Activated naive CD8-positive, alpha-beta T cell treated with anti-CD3 and anti-CD28 coated beads, Interleukin-2, amount 10 ng/mL, durations not matched to agents 7 days and 5 days (primary cell): ENCODE measurements at places on chromosomes 2 and 18.

GRCh38 chr2:231372326-231372725 lies 23.2 kb upstream of the B3GNT7 start:
- no peak for DNase-seq

- DNase-seq = no peak
Observed at GRCh38 chr2:126911111-126911796, 12.6 kb downstream of the TEX51 start.

GRCh38 chr2:234747833-234748559 lies 203.8 kb upstream of the SH3BP4 start:
- DNase-seq = no peak

- no peak for DNase-seq
Observed at GRCh38 chr2:54903736-54904554, 146.3 kb downstream of the RTN4 start.

DNA sequence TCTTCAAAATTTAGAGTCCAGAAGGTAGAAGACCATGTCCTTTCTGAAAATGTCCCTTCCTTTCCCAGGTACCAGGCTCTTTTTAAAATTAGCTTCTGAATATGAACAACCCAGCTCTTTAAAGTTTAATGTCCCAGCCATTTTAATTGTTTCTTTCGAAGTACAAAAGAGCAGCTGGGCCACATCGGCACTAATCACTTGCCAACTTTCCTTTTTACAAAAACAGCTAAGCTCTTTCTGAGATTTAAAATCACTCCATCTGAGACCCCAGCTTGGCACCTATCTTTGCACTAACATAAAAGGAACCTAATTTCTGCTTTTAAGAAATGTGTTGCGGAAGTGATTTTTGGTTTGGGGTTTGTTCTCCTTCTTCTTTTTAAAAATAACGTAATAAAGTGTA lies 2.6 kb downstream of the BOD1L2 start:
- no peak for DNase-seq

- DNase-seq = no peak
Observed at GRCh38 chr2:176814274-176814673, 398.3 kb upstream of the HNRNPA3 start.

- peak; percentile 47 for DNase-seq
Observed at GRCh38 chr18:57915865-57916582, 112.9 kb upstream of the ATP8B1 start.

- DNase-seq = no peak
Observed at GRCh38 chr2:120489023-120489422, 143.1 kb downstream of the INHBB start.

GRCh38 chr18:48335829-48336228 lies 73.4 kb downstream of the ZBTB7C start:
- no peak for DNase-seq

GRCh38 chr18:30766053-30766452 lies 276.5 kb downstream of the DSC3 start:
- no peak for DNase-seq

DNA sequence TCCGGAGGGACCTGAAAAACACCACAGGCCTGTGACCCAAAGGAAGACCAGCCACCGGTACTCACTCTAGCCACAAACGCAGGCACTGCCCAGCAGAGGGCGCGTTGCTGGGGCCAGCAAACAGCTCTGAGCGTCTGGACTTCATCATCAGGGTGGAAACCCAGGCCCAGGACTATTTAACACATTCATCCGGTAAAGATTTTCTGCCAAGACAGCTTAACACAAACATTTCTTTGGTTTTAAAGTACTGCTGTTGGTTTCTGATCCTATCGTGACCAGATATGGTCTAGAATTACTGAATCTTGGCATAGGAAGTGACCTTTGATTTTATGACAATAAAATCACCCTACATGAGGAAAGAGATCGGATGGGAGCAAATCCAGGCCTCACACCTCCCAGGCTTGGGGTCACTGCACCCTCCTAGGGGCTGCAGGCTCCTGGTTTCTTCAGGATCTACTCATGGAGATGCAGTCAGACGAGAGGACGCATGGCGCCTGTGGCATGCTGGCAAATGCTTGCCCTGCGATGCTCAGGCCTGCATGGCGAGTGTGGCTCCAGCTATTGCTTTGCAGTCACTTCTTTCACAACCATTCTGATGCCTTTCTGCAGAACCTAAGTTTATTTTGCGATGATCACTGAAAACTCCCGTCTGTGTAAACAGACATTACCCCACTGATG lies 130.4 kb downstream of the COL4A4 start:
- DNase-seq = peak; percentile 34

DNA sequence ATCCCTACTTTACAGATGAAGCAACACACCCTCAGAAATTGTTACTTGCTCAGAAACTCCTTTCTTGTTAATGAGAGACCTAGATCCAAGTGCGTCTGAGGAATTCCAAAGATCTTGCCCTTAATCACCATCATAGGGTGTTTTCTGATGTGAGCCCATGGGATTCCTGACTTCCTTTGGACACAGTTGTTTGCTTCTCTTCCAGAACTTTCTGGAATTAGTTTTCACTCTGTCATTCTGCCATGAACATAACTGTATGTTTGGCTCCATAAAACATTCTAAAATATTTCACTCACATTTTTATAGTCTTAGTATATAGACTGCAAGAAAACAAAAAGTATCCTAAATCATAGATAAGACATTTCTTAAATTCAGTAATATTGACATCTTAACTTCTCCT lies 593.9 kb upstream of the SOX11 start:
- no peak for DNase-seq

- peak; percentile 53 for DNase-seq
Observed at GRCh38 chr2:85439986-85440385, 21.5 kb downstream of the SH2D6 start.

DNA sequence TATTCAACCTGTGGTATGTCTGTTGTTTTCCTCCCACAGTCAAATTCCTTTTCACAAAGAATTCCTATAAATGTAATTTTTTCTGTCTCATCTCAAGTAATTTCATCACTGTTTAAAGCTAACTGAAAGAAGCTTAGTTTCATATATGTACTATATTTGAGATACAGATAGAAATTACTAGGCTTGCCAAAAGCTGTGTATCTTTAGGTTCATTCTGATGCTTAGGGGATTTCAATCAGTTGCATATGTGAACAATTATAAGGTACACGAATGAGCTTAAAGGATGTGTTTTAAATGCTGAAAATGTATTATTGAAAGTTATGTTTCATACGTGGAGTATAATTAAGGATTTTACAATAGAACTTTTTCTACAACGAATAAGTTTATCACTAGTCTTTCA lies 59.2 kb upstream of the DSG1 start:
- DNase-seq = no peak

- no peak for DNase-seq
Observed at GRCh38 chr2:129975016-129975774, 4.3 kb upstream of the RAB6C start.

- DNase-seq = no peak
Observed at GRCh38 chr18:32730068-32730467, 42.8 kb downstream of the KLHL14 start.

- DNase-seq = no peak
Observed at GRCh38 chr2:24420373-24420772, 60.0 kb upstream of the ITSN2 start.

GRCh38 chr2:168515502-168515901 lies 59.4 kb downstream of the CERS6 start:
- DNase-seq = no peak

- DNase-seq = no peak
Observed at GRCh38 chr2:187500585-187501359, 52.7 kb upstream of the CALCRL start.
